ENCODE measurements at places on chromosomes 16 and 17. TPM values are rescaled to one million over a fixed set of nuclear protein-coding genes. Genes with fewer than 3 reads are reported as not detected.

DNA sequence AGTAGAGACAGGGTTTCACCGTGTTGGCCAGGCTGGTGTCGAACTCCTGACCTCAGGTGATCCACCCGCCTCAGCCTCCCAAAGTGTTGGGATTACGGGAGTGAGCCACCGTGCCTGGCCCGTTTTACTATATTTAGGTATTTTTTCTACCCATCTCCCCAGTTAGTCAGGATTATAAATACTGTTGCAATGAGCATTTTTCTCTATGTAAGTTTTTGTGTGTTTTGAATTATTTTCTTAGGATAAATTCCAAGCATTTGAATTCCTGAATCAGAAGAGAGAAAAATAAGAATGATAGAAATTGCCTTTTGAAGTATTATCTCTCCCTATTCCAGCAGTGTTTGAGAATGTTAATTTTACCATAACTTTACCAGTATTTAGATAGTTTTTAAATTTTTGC, 36.6 kb downstream of the KIAA0513 start:
- no peak for DNase-seq

DNA sequence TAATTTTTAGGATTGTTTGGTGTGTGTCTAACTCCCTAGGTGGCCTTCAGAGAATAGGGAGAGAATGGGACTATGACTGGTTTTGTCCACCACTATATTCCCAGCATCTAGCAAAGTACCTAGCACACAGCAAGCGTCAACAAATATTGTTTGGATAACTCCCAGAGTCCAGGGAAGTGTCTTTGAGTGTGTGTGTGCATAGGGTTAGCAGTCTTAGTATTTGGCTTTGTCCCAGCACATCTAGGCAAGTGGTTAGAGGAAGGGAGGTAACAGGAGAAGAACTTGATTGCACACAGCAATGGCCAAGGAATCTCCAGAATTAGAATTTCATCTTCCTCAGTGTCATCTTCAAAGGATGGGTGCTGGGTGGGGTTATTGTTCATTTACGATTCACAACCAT, 385.4 kb upstream of the CDH5 start:
- DNase-seq = no peak

- DNase-seq = no peak
Measured at GRCh38 chr17:27965224-27965623, 72.1 kb upstream of the LYRM9 start.

- DNase-seq = no peak
Measured at GRCh38 chr17:72128039-72128438, 7.2 kb downstream of the SOX9 start.

DNA sequence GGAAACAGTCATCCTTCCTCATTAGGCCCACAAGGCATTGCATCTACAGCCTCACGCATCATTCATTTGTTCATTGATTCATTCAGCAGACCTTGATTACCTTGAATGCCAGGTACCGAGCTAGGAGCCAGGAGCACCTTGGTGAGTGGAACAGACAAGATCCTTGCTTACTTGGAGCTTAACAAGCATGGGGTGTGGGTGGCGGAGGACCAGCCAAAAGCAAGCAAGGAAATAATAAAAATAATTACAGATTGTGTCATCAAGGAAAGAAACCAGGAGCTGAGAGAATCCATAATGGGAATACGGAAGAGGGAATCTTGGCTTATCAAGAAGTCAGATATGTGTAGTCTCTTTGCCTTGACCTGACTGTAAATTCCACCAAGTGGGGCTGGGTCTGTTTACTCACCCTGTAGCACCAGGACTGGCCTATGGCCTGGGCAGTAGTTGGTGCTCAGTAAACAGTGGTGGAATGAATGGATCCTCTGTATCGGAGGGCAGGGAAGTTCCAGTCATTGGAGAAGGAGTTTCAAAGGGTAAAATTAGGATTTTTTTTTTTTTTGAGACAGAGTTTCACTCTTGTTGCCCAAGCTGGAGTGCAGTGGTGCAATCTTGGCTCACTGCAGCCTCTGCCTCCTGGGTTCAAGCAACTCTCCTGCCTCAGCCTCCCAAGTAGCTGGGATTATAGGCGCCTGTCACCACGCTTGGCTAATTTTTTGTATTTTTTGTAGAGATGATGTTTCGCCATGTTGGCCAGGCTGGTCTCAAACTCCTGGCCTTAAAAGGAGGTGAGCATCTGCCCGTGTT, 157.7 kb downstream of the MSI2 start:
- no peak for DNase-seq

GRCh38 chr17:73262676-73263642, 1.3 kb upstream of the CPSF4L start:
- DNase-seq = peak; percentile 46

- DNase-seq = no peak
Measured at GRCh38 chr17:930258-930657, 49.3 kb downstream of the NXN start.

GRCh38 chr16:11727796-11728543, 14.7 kb downstream of the TXNDC11 start:
- DNase-seq = no peak

DNA sequence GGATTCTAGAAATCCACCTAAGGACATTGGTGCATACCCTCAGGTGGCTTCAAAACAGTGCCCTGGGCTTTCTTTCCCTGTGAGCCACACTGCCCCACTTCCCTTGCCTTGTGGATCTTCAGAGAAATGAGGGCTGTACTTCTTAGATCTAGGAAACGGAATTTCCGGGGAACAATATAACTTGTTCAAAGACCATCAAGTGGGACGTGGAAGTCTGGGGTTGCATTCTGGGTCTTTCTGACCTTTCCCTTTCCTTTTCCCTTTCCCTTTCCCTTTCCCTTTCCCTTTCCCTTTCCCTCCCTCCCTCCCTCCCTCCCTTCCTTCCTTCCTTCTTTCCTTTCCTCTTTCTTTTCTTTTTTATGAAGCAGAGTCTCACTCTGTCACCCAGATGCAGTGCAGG, 97.1 kb upstream of the SALL1 start:
- no peak for DNase-seq

- DNase-seq = peak; percentile 77
Measured at GRCh38 chr16:85395913-85396878, 216.9 kb upstream of the GSE1 start.

DNA sequence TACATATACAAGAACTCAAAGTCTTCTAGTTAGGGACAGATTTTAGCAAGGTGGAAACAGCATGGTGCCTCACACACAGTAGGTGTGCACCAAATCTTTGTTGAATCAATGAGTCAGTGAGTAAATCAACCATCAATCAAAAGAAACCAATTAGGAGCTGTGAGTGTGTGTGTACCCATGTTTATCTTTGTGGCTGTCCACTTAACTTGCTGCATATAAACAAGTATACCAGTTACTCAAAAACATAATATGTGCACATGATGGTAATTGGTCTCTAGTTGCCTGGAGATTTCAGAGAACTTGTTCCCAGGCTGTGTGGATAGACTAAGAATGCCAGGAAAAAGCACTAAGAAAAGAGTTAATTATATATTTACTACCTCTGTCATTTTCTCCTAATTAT, 272.2 kb upstream of the CCL2 start:
- DNase-seq = no peak

- DNase-seq = no peak
Measured at GRCh38 chr16:28326881-28327610, 34.7 kb downstream of the SBK1 start.

DNA sequence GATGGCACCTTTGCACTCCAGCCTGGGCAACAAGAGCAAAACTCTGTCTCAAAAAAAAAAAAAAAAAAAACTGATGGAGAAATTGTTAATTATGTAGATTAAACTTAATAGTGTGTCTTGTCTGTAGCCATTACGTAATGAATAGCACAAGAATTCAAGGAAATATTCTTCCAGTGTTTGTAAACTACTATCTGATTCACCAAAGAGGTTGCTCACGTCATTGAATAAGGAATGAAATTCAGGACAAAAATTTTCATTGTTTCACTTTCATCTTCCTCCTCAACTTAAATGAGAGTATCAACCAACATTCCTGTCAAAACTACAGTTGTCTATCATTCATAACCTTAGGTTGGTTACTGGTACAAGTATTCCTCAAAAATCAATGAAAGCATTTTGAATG, 30.7 kb upstream of the MYO18A start:
- DNase-seq = no peak

GRCh38 chr17:75594499-75595283, 7.1 kb downstream of the MYO15B start:
- DNase-seq = no peak

DNA sequence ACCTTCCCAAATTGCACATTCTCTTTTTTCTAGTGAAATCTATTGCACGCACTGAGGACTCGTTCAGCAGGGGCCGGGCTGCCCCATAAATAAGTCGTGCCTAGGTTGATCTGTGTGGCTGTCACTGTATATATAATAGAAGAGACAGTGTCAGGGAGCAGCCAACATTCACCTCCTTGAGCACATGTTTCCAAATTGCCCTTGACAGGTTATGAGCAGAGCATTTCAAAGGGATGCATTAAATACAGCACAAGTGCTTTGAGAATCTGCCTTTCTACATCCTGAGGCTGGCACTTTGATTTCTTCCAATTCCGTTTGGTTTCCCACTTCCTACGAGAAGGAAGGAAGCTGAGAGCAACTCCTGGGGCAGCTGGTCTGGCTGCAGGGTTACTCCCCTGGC, 291.2 kb downstream of the NPIPA8 start:
- DNase-seq = no peak

GRCh38 chr16:77037696-77038347, 153.2 kb upstream of the MON1B start:
- DNase-seq = no peak

GRCh38 chr17:19286751-19287341, 49.7 kb downstream of the EPN2 start:
- DNase-seq = no peak

GRCh38 chr16:56896244-56896643, 31.2 kb downstream of the SLC12A3 start:
- no peak for DNase-seq

- no peak for DNase-seq
Measured at GRCh38 chr17:2060681-2061440, 6.0 kb downstream of the HIC1 start.

DNA sequence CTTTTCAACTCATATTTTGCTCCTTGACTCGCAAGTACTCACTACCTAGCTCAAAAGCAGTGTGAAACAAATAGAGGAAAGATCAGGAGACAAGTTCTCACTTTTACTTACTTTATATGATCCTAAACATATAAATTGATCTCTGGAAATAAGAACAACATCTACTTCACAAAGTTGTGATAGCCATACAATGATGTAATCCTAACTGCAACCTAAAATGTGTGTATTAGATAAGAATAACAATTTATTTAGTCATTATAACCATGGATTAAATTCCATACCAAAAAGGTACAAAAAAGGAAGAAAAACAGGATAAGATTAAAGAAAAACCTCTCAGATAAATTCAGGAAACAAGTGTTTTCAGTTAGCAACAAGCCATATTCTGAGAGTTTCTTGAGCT, 103.4 kb downstream of the CDC27 start:
- DNase-seq = no peak

GRCh38 chr17:55737976-55738501, 12.8 kb upstream of the PCTP start:
- DNase-seq = no peak

DNA sequence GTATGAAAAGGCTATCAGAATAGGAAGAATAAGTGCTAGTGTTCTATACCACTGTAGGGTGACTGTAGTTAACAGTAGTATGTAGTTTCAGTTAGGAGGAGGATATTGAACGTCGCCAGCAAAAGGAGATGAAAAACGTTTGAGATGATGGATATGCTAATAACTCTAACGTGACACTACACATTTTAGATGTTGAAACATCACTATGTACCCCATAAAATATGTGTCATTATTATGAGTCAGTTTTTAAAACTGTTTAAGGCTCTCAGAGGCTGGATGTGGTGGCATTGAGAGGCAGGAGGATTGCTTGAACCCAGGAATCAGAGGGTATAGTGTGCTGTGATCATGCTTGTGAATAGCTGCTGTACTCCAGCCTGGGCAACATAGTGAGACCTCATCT, 31.8 kb downstream of the UBN1 start:
- DNase-seq = no peak

DNA sequence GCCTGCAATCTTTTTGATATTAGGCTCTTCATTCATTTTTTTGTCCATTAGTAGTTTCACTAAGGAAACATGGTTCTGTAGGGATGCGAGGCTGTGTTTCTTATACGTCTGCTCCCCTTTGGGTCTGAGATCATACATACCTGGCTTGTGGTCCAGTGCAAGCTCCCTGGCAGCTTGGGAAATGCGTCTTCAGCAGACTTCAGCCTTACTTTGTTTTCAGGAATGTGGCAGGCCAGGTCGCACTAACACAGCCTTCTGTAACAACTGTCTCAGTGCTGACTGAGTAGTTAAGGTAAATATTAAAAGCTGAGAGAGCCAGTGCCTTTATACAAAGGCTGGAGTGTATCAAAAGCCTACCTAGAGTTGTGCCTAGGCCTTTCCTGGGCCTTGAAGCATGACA, 970.5 kb upstream of the EEF2KMT start:
- no peak for DNase-seq

- DNase-seq = no peak
Measured at GRCh38 chr16:82776470-82777146, 149.8 kb downstream of the CDH13 start.

- no peak for DNase-seq
Measured at GRCh38 chr16:66507731-66508239, 42.1 kb downstream of the TK2 start.

DNA sequence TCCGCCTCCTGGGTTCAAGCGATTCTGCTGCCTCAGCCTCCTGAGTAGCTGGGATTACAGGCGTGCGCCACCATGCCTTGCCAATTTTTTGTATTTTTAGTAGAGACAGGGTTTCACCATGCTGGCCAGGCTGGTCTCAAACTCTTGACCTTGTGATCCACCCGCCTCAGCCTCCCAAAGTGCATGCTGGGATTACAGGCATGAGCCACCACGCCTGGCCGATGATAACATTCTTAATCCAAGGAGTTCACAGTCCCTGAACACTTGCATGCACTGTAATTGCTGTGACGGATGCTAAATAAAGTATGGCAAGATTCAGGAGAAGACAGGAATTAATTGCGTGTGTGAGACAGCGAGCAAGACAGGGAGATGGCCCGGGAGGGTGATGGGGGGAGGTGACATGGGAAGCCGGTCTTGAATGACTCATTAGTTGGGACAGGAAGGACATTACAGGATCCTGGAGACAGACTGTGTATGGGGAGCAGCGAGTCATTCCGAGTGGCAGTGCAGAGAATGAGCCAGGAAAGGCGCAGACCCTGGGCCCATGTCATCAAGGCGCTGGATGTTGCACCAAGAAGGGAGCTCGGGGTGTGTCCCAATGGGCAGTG, 6.7 kb downstream of the ABCA3 start:
- DNase-seq = no peak

Gene CRHR1
- not detected for total RNA-seq

Gene PIMREG
- not detected for total RNA-seq

Gene NPIPB12
- 64.9 TPM for total RNA-seq

Gene FMNL1
- 51.7 TPM for total RNA-seq

Gene ADAT1
- total RNA-seq = 25.4 TPM

Gene ST6GALNAC2
- 2.5 TPM for total RNA-seq

Gene MSI2
- total RNA-seq = 47.2 TPM

Gene RHOT1
- 36.0 TPM for total RNA-seq

Gene PRAC1
- total RNA-seq = not detected

Gene MPV17L
- 2.4 TPM for total RNA-seq

Gene RNF222
- total RNA-seq = not detected

Gene KRT28
- total RNA-seq = not detected

Gene RPH3AL
- total RNA-seq = 18.1 TPM

Gene ASPHD1
- 0.48 TPM for total RNA-seq

Measured in aorta (tissue), 5 donors.